ENCODE measurements at places on chromosomes 2 and 18. TPM values are rescaled to one million over a fixed set of nuclear protein-coding genes. Genes with fewer than 3 reads are reported as not detected.
A peak's percentile ranks its signal among the peaks of the same experiment; 100 is the strongest.

The IL1A gene
- not detected for total RNA-seq

The CXCR1 gene
- not detected for total RNA-seq

The SCYGR8 gene
- not detected for total RNA-seq

The COLEC11 gene
- total RNA-seq, result 21.9 TPM

DNA sequence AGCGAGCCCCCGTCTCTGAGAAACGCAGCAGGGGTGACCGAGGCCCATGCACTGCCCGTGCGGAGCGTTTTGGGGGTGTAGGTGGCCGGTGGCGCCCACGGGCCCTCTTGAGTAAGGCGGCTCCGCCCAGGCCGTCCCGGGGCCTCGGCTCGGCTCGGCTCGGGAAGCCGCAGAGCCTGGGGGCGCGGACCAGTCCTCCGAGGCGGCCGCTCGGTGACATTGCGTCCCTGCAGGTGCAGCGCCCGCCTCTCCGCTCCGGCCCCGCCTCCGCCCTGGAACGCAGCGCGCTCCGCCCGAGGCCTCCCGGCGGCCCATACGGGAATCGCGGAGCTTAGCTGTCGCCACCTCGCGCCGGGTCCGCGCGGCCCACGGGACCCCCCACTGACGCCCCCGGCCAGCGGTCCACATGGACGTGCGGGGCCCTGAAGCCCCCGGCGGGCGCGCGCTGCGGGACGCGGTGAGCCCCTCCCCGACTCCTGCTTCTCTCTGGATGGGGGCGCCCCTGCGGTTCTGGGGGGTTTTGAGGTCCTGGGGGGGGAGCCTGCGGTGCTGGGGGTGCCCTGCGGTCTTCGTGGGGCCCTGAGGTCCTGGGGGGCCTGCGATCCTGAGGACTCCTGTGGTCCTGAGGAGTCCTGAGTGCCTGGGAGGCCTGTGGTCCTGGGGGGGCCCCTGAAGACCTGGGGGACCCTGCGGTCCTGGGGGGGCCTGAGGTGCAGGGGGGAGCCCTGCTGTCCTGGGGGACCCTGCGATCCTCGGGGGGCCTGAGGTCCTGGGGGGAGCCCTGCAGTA lies at the start of gene HSBP1L1:
Gene HSBP1L1 (plus strand): TSS at position 314 of the 789 bp plus-strand sequence. CDS start 93 bp downstream, at position 407.
- H3K4me1 ChIP-seq, result peaks cover 13% of the 10 kb centered on the region
- no peaks in the 10 kb centered on the region for H3K27me3 ChIP-seq
- peak; percentile 79 for DNase-seq
- peak within 1 kb of the TSS; percentile 86 for H3K27ac ChIP-seq

DNA sequence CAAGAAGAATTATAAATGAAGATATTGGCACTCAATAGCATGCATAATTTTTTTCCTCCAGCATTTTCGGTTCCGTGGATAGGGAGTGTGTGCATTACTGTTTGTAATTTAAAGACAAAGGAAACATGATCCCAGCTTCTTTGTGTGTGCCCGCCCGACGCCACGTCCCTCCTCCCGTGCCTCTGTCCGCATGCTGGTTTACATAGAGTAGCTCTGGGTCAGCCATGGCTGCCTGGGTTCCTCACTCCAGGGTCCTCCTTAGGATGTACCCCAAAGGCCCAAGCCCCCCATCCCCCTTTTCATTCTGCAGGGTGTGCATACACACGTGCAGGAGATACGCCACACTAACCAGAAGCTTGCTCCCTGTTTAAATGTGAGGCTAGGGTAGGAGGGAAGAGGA lies 214.7 kb downstream of the KLHL29 start:
- H3K4me3 ChIP-seq, result no peak overlapping the region
- DNase-seq, result no peak
- H3K36me3 ChIP-seq, result no peaks in the 10 kb centered on the region

DNA sequence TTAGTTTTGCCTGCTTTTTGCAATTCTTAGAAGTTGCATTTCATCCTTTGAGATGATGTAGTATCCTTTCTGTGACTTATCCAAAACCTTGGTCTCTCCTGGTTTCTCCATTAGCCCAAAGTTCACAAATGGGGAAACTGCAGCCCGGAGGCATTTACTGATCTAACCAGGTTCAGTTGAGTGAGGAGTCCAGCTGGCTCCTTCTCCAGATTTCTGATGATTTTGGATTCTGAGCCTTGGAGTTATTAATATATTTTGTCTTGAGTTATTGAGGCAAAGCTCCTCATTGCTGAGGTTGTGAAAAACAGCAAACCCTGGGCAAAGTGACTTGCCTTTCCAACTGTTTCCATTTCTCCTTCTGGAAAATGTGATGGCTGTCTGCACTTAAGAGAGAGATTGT lies 1.7 kb downstream of the SLC1A4 start:
- H3K27ac ChIP-seq, result no peak overlapping the region
- H3K4me1 ChIP-seq, result peaks cover 36% of the 10 kb centered on the region
- no peaks in the 10 kb centered on the region for H3K36me3 ChIP-seq
- no peak for DNase-seq
- H3K4me3 ChIP-seq, result peak overlapping the region; percentile 98

- H3K36me3 ChIP-seq, result no peaks in the 10 kb centered on the region
- DNase-seq, result no peak
- H3K27me3 ChIP-seq, result no peaks in the 10 kb centered on the region
- no peaks in the 10 kb centered on the region for H3K4me1 ChIP-seq
- no peak overlapping the region for H3K4me3 ChIP-seq
Measured at GRCh38 chr2:170247882-170248393, 70.0 kb downstream of the MYO3B start.

- no peak overlapping the region for H3K4me3 ChIP-seq
- DNase-seq, result no peak
- H3K27me3 ChIP-seq, result no peaks in the 10 kb centered on the region
- no peaks in the 10 kb centered on the region for H3K4me1 ChIP-seq
Measured at GRCh38 chr18:59646228-59646962, 50.8 kb downstream of the CCBE1 start.

DNA sequence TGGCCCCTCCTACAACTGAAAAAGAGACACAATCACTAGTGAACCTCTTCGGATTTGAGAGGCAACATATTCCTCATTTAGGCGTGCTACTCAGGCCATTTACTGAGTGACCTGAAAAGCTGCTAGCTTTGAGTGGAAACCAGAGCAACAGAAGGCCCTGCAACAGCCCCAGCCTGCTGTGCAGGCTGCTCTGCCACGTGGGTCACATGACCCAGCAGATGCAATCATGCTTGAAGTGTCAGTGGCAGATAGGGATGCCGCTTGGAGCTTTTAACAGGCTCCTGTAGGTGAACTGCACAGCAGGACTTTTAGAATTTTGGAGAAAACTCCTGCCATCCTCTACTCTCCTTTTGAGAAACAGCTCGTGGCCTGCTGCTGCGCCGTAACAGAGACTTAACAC lies 578.6 kb upstream of the RAB6C start:
- no peaks in the 10 kb centered on the region for H3K4me1 ChIP-seq
- no peak for DNase-seq
- H3K27ac ChIP-seq, result no peak overlapping the region
- no peaks in the 10 kb centered on the region for H3K36me3 ChIP-seq
- H3K27me3 ChIP-seq, result no peaks in the 10 kb centered on the region

GRCh38 chr2:160924936-160925353 lies 235.3 kb upstream of the TANK start:
- H3K4me3 ChIP-seq, result no peak overlapping the region
- no peak overlapping the region for H3K27ac ChIP-seq
- no peaks in the 10 kb centered on the region for H3K36me3 ChIP-seq
- DNase-seq, result no peak
- H3K27me3 ChIP-seq, result no peaks in the 10 kb centered on the region

GRCh38 chr2:38546064-38546463 lies 56.7 kb downstream of the HNRNPLL start:
- H3K4me3 ChIP-seq, result no peak overlapping the region
- no peaks in the 10 kb centered on the region for H3K27me3 ChIP-seq
- no peak for DNase-seq

DNA sequence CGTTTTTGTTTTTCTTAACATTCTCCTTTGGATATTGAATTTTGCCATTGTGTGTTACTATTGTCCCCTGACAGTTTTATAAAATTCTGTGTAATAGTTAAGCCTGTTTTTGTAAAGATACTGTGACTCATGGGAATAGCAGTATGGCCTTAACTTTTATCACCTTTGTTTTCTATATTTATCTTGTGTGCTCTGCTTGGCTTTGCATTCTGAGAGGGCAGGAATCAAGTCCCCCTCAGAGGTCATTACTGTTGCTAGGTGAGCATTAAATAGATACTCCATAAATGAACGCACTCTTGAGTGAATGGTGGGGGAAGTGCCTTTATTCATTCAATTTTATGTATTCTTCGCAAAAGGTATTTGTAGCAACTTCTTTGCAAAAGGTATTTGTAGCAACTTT lies 160.0 kb downstream of the PHLPP1 start:
- no peak overlapping the region for H3K27ac ChIP-seq
- DNase-seq, result no peak
- H3K36me3 ChIP-seq, result no peaks in the 10 kb centered on the region
- H3K4me1 ChIP-seq, result peaks cover 3% of the 10 kb centered on the region
- H3K27me3 ChIP-seq, result no peaks in the 10 kb centered on the region
- H3K4me3 ChIP-seq, result no peak overlapping the region

- no peak overlapping the region for H3K27ac ChIP-seq
- no peaks in the 10 kb centered on the region for H3K4me1 ChIP-seq
- no peaks in the 10 kb centered on the region for H3K36me3 ChIP-seq
- no peak overlapping the region for H3K4me3 ChIP-seq
Measured at GRCh38 chr2:172334988-172335387, 92.4 kb upstream of the ITGA6 start.

DNA sequence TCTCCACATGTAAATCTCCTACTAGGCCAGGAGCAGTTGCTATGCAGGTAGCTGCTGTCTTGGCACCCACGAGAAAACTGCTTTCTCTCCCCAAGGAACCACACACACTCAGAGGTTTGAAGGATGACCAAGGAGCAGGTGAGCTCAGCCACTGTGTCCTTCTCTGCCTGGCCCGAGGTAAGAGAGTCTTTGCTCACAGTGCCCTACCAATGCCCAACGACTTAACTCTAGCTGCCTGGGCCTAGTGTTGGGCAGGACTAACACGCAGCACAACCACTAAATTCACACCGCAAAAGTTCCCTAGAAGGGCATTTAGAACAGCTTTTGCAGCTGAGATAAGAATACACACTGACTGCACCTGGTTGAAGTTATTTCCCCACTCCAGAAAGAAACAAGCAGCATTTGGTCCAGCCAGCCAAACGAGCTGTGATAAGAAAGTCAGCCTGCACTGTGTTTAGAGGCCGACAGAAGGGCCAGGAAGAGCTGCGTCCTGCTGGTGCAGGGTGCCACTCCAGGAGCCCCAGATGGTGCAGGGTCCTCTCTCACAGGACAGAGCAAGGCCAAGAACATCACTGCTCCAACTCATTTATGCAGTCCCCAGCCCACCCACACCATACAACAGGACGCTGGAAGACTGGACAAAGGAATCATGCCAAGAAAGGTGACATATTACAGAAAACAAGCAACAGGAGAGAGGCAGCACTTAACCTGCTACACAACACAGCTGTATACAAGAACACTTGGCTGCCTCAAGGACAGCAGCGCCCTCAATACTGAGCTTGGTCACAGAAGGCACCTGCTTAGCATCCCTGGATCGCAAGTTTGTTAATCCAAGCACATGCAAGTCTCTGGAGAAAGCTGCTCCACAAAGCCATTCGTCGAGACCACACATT lies 12.5 kb downstream of the HDLBP start:
- no peak for DNase-seq
- H3K4me3 ChIP-seq, result no peak overlapping the region
- no peaks in the 10 kb centered on the region for H3K36me3 ChIP-seq
- H3K27ac ChIP-seq, result no peak overlapping the region
- no peaks in the 10 kb centered on the region for H3K27me3 ChIP-seq

DNA sequence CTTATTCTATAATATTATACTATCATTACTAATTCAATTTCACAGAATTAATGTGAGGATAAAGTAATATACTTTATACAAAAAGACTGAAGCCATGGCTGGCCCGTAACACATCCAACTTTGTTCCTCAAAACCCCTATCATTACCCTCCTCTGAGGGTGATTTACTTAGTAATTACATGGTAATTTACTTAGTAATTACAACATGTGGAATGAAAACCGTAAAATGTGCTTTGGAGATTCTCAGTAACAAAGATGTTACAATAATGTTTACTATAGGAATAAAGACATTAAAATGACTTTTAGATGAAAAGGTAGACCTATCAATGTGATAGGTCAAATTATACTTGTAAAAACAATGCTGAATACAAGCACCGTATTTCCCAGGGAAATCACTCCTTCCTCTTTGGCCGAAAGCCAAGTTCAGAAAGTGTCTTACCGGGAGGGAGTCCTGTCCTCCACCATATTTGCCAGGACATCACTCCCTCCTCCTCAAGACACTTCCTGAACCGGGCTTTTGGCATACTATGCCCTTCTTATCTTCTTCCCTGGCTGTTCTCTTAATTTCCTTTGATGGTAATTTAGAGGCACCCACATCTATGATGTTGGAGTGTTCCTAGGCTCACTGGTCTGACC lies 1047.8 kb downstream of the SOCS6 start:
- no peaks in the 10 kb centered on the region for H3K4me1 ChIP-seq
- DNase-seq, result no peak
- H3K4me3 ChIP-seq, result no peak overlapping the region
- H3K27me3 ChIP-seq, result no peaks in the 10 kb centered on the region

- no peak for DNase-seq
- no peaks in the 10 kb centered on the region for H3K27me3 ChIP-seq
- H3K36me3 ChIP-seq, result no peaks in the 10 kb centered on the region
- no peak overlapping the region for H3K4me3 ChIP-seq
- no peaks in the 10 kb centered on the region for H3K4me1 ChIP-seq
Measured at GRCh38 chr2:134169788-134170187, 84.1 kb upstream of the MGAT5 start.

DNA sequence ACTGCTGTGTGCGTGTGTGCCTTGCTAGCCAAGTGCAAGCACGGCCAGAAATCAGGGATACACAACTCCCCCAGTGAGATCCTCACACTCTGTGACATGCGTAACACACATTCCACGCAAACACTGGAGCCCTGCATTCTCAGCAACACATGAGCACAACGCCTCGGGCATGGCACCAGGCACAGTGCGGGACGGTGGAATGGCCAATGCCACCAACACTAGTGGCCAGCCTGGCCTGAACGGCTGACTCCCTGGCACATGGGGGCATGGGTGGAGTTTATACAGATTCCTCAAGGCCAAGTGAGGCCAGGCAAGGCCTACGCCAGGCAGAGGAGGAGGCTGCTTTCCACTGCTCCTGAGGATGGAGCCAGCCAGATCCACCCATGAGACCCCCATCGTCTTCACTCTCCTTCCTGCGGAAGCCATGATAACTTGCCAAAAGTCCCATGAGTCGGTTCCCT lies 56.2 kb downstream of the ANKMY1 start:
- no peaks in the 10 kb centered on the region for H3K36me3 ChIP-seq
- H3K27ac ChIP-seq, result no peak overlapping the region
- H3K27me3 ChIP-seq, result no peaks in the 10 kb centered on the region
- DNase-seq, result peak; percentile 11
- no peak overlapping the region for H3K4me3 ChIP-seq

DNA sequence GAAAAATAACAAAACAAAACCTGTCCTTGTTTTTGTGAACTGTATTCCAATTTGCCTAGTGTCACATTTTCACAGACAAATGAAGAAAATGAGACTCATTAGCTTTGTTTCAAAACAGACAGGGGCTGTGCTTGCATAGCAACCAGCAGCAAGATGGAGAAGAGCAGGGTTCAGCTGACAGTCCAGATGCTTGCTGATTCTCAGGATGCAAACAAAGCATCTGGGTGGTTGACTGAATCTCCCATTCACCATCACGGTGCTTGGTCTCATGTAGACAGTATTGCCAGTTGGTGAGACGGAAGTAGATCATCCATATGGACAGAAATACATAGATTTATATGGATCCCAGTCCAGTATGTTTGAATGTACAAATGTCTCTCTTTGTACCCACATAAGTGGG lies 326.8 kb downstream of the CCDC85A start:
- no peaks in the 10 kb centered on the region for H3K4me1 ChIP-seq
- no peak overlapping the region for H3K4me3 ChIP-seq
- H3K27ac ChIP-seq, result no peak overlapping the region
- no peaks in the 10 kb centered on the region for H3K27me3 ChIP-seq

Data from adrenal gland (tissue), 19 donors.